ENCODE measurements at places on chromosomes 13 and 19.

DNA sequence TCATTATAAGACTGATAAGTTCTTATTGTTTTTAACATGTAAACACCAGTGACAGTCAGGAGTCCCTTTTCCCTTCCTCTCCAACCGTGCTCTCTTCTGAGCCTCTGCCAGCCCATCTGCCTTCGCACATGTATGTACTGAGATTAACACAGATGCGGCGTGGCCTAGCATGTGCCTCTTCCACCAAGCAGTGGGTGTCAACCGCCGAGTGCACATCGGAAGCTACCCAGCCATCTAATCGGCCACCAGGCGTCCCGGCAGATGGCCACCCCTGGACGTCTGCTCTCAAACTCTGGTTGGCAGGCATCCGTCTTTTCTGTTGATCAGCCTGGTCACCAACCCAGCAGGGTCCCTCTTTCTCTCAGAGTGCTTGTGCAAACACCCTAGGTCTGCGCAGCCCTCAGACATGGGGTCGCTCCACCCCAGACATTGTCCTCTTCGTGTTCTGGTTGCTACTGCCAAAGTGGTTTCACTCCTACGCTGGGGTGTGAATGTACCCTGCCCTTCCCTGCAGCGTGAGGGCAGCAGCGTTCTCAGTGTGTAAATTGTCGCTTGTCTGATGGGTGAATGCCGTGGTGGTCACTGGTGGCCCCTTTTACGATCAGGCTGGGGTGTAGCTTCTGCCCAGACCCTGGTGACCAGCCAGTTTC lies 57.7 kb upstream of the LDLR start:
- DNase-seq = no peak

- no peak for DNase-seq
Observed at GRCh38 chr19:27734496-27735220, 1478.3 kb downstream of the UQCRFS1 start.

- no peak for DNase-seq
Observed at GRCh38 chr13:58579468-58579867, 947.9 kb downstream of the PCDH17 start.

- no peak for DNase-seq
Observed at GRCh38 chr19:7986321-7987113, 18.9 kb downstream of the ELAVL1 start.

DNA sequence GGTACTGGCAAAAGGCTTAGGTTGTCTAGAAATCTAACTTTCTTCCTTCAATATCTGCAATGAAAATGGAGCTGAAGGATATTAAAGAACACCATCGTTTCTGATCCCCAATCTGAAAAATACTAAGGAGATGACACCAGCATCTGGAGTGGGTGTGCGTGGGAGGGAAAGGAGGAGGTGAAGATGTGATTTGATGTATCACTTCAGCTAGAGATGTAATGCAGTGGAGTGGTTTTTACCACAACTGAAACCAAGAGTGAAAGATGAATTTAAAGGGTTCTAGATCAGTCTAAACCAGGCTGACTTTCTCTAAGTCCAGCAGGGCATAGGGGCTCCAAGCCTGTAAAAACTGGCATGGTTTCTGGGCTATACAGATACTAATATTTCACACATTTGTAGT lies 148.4 kb downstream of the AKAP11 start:
- DNase-seq = no peak

DNA sequence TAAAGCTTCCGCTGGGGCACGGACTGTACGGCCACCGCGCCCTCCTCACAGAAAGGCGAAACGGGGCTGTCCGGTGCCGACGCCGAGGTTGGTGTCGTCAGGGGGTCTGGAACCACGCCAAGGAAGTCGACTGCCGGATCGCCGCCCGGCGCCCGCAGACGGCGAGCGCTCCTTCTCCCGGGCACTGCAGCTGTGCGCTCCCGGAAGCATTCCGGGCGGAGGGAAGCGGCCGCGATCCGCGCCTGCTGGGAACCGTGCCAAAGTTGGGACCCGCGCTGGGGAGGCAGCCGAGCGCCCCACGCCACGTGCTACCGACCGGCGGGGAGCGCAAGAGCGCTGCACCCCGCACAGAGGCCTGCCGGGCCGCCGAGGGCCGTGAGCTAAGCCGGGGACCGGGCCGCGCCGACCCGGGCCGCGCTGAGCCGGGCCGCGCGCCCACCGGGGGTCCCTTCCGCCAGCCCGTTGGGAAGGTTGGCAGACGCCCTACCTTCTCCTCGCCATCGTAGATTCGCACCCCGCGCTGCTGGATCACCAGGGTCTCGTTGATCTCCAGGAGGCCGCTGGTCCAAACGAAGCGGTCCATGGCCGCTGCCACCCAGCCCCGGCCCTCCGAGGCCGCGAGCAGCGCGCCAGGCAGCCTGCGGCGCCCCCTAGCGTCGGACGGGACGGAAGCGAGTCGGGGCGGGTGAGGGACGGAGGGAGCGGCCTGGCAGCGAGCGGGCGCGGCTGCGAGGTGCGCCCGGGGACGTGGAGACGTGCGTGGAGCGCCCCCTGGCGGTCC lies at the start of gene VPS36:
VPS36 (minus strand) TSS at position 623 of the 781 bp plus-strand sequence; CDS start at position 583, 40 bp downstream.
- peak; percentile 93 for DNase-seq

DNA sequence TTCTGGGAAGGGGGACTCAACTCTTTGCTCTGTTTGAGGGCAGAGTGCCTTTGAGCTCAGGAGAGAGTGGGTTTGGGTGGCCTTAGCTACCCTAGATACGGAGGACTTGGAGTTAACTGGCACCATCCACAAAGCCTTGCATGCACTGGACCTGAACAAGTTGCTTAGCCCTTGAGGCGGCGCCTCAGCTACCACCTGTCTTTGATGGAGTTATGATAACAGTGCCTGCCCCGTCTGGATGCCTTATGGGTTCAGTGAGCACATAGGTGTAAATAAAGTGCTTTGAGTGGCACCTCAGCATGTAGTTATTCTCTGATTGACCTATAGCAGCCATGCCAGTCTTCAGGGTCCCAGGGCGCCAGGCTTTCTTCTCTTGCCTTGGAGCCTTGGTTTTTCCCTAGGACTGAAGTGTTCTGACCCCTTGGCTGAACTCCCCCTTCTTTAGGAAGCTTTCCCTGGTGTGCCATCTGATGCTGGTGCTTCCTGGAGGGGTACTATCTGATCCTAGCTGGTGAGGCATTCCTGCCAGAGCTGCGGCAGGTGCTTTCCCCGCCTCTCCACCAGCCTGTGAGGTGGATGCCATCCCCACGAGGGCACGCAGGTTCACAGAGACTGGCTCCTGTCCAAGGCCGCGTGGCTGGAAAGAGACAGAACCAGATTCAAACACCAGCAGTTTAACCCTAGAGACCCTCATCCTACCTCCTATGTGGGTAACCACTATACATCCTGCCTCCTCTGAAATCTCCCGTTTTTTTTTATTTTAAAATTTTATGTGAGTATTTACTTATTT lies 5.8 kb downstream of the BCKDHA start:
- no peak for DNase-seq

DNA sequence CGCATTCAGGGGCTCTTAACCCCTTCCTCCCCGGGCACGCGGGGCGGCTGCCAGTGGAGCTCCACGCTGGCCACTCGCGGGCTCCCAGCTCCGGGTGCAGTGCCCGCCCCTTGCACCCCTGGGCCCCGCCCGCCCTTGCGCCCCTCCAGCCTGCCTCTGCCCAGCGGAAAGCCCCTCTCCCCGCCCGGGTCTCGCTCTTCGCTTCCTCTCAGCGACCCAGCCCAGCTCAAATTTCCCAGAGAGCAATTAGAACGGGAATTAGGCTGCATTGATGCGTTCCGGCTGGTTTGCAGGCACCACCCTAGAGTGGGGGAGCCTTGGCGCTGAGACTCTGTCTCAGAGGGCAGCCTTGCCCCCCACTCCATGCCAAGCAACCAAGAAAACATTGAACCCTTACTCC lies 1.8 kb upstream of the GSX1 start:
- DNase-seq = no peak

- DNase-seq = no peak
Observed at GRCh38 chr19:48394331-48395169, 1.1 kb downstream of the GRIN2D start.

DNA sequence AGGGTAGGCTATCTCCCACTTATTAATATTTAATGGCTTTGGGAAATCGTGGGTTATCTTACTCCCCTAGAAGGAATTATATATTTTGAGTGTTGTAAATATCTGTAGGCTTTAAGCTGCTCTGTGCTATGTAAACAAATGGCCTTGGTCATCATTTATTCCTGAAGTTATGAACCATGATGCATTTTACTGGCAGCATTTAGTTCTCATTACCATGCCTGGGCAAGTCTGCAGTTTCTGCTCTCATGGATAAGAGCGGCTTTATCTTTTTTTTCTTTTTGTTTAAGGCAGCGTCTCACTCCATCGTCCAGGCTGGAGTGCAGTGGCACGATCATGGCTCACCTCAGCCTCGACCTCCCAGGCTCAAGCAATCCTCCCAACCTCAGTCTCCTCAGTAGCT lies 156.1 kb downstream of the IRS2 start:
- no peak for DNase-seq

DNA sequence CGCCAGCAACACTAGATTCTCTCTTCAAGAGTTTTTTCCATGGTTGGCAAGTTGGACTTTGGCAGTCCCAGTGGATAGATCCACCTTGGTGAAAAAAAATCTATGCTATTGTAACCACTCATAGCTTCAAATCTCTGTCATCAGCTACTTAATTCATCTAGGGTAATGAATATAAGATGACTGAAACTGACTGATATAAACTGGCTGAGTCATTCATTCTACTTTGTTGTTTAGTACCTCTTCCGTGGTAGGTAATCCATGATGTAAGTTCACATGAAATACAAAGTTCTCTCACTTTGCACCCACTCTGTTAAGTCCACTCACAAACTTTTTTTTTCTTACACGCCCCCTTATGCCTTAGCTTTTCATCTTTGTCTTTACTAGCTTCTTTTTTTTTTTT lies 1381.5 kb downstream of the SLITRK5 start:
- no peak for DNase-seq

DNA sequence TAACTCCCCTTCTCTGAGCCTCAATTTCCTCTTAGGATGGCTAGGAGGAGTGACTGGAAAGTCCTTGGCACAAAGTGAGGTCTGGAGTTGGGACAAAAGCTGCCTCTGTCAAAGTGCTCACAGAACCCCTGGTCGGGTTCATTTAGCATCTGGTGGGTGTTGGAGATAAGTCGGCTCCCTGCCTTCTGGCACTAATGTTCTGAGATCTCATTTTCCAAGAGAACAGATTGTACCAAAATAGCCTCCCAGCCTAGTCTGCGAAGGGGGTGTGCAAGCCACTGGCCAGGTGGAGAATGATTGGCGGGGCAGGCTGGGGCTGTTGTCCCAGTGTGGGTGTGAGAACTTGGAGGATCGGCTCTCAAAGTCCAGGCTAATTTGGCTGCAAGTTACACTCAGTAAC lies 20.7 kb upstream of the NWD1 start:
- DNase-seq = no peak

GRCh38 chr13:101757446-101758039 lies 305.1 kb downstream of the ITGBL1 start:
- no peak for DNase-seq

DNA sequence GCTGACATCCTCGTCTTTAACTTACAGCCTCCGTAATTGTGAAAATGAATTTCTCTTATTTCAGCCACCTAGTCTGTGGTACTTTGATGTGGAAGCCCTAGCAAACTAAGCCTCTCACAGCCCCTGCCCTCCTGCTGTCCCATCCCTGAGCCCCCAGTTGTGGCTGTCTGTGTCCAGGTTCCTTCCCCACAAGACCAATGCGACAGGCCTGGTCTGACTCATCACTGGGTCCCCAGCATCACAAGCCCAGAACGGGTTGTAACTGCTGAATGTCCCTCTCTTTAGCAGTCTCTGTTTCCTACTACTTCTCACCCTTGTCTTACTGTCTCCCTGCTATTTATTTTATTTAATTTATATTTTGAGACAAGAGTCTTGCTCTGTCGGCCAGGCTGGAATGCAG lies 5.7 kb downstream of the POU2F2 start:
- DNase-seq = no peak

DNA sequence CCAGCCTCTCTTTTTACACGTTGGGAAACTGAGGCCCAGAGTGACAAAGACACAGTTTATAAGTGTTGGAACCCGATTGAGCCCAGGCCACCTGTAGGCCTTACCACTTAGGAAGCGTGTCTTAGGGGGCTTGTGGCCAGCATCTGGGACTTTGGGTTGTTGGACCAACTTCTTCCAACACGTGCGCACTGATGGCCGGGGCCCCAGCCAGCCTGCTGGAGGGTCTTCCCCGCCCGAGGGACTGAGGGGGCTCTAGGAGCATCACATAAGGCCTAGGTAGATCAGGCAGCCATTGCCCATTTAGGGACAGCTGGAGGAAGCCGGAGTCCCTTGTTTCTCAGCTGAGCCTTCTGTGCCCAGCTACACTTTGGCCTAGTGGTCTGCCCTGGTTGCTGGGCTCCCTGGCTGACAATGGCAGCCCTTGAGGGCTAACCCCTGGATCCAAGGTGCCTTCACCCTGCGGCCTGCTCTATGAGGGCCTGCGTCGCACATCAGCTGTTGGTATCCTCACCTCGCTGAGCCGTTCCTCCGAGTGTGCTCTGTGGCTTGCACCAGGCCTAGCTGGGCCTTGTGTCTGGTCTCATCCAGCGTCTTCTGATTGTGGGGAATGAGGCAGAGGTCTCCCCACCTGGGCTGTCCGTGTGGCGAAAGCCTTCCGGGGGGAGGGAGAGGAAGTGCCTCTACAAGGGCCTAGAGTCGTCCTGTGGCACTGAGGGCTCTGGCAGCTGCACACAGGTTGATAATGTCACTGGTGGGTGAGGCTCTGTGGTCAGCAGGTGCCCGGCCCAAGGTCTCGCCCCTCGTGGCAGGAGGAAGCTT lies 1.2 kb downstream of the RAB11B start:
- DNase-seq = no peak

- DNase-seq = no peak
Observed at GRCh38 chr13:59680429-59681024, 483.2 kb downstream of the DIAPH3 start.

DNA sequence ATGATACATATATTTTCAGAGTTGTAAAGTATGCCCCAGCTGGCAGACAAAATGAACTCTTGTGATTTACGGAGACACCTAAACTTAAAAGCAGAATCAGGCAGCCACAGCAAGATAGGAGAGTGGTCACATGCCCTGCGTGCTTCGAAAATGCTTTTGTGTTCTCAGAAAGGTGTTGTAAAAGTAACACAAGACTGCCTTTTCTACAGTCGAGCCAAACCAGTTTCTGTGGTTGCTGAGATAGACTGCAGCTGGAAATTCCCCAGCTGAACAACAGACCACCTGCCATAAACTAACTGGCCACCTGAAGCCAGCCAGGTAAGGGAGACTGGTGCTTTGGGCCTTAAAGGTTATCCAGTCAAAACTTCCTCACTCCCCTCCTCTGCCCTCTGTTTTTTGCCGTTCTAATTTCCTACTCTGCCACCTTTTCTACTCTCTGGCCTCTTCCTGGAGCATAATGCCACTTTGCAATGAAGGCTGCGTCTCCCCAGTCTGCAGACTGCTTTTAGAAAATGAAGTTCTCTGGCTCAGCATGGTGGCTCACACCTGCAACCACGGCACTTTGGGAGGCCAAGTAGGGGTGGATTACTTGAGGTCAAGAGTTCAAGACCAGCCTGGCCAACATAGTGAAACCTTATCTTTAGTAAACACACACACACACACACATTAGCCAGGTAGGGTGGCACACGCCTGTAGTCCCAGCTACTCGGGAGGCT lies 381.2 kb upstream of the SLITRK1 start:
- no peak for DNase-seq

DNA sequence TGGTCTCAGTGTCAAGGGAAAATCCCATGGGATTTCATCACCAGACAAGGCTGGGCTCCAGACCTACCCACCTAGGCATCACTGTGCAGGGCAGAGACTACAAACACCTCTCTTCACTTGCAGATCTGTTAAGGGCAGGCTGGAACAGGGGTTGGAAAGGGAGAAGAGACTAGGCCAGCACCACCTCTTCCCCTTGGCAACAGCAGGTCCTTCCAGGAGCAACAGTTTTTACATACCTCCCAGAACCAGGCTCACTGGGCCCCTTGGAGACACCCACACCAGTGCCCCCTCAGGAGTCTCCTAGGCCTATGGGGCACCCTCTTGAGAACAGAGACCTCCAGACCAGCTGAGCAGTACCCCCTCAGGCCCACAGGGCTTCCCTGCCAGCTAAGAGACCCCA lies 2.5 kb upstream of the UBE2M start:
- no peak for DNase-seq

Data from activated CD8-positive, alpha-beta memory T cell treated with anti-CD3 and anti-CD28 coated beads for 48 hours (primary cell).